ENCODE measurements at places on chromosomes 5 and 9.
A peak's percentile ranks its signal among the peaks of the same experiment; 100 is the strongest.

GRCh38 chr5:166677891-166678290 is 1613.6 kb upstream of the WWC1 start:
- DNase-seq = no peak

GRCh38 chr9:137232510-137232909 is 1.8 kb downstream of the SLC34A3 start:
- DNase-seq = no peak

DNA sequence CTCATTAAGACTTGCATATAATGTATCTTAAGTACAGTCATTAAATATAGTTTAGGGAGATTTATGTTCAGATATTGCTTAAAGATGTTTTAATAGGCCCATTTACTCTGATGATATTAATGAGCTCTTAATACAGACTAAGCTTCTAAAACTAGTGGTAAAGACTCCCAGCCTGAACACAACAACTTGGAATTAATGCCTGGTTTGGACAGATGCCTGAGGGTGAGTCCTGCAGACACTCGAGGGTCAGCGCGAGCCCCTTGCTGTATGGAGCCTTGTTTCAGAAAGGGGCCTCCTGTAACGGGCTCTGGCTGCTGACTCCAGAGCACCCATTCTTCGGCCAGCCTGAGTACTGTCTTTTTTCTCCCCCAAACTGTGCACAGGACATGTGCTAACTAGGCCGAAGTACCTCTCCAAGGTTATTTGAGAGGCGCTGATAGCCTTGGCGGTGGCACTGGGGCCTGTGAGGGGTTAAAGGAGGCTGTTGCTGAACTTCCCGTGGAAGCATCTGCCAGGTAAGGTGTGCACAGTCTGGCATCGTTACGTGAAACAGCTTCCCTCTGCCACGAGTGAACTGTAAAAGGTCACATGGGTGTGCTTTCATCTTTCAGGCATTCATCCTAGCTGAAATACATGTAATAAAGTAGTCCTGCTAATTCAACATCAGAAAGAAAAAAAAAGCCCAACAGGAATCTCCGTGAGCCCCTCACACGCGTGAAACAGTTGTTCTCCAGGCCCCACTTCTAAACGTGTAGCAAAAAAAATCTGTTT is 113.4 kb downstream of the MVB12B start:
- DNase-seq = no peak

DNA sequence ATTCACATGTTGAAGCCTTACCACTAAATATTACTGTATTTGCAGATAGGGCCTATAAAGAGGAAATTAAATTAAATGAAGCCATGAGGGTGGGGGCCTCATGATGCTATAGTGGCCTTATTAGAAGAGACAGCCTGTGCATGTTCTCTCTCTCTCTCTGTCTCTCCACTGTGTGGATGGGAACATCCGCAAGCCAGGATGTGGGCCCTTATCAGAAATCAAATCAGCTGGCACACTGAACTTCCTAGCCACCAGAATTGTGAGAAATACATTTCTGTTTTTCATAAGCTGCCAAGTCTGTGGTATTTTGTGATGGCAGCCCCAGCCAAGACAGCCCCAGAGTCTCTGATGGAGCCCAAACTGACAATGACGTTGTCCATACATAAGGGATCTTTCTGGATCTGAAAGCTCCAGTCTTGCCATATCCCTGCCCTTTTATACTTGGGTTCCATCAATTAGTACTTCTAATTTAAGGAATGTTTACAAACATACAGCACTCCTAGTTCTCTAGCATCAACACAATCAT is 300.5 kb upstream of the ATP10B start:
- no peak for DNase-seq

DNA sequence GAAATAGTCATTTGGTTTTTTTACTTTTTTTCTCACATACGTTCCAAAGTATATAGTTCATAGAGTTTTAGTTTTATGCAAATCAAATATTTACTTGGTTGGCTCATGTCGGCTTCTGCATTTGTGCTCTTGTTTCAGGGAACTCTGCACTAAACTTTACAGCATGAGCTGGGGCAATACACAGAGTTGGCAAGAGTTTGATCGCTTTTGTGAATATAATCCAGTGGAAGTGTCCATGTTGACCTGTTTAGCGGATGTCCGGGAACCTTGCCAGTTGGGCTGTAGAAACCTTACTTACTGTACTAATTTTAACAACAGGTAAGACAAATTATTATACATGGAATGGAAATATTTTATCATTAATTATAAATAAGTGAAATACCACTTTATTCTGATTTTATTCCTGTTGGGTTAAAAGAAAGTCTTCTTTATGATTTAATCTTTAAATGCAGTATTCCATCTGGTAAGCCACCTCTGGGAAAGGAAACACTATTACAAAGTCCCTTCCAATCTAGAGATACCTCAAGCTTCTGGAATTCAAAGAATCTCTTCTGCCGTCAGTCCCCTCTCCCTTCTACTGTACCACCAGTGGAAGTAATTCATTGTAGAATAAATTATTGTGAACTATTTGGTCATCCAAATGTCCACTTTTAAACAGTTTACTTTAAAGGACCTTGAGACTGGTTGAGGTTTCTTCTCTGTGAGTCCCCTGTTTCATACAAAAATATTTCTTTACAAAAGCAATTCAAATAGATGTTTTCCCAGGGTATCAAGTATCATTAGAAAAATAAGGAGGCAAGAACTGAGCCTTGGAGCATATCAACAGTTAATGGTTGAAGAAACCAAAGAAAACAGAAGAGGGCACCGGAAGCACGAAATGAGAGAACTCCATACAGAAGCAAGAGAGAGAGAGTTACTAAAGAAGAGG is 45.2 kb upstream of the GLIPR2 start:
- DNase-seq = no peak

DNA sequence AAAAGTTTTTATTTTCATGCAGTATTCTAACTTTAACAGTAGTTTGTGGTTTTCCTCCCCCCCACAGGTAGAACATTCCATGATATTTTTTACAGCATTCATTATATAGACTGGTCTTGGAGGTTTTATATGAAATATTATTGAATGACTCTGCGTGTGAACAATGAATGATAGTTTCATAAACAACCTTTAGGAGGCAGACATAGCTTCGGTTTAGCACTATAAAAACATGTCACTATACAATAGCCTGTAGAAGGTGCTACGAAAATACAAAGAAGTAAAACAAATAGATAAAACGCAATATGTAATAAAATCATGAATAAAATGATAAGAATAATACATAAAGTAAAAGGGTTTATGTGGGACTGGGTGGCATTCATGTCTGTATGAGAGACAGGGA is 8.5 kb downstream of the KLF4 start:
- no peak for DNase-seq

DNA sequence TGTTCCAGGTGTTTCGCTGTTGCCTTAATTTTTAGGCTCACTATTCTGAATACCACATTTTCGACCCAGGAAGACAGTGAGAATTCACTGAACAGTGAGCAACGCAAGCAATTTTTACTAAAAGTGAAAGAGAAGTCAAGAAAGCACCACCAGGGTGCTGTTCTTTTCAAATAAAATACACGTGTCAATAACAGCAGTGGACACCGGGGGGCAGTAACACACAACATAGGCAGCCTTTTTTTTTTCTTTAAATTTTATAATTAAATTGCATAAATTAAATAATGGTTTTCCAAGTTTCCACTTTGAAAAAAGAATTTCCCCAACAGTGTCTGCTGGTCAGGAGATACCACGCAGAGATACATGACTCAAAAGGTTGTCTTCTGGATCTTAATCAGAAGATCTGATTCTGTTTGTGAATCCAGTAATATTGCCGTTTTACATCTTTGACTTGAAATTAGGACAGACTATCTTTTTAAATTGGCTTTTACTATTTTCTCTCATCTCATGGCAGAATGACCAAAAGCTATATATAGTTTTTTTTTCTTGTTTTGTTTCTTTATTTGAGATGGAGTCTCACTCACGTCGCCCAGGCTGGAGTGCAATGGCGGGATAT is 47.1 kb upstream of the SH3GL2 start:
- no peak for DNase-seq

- no peak for DNase-seq
Measured at GRCh38 chr5:5572976-5573797, 150.7 kb downstream of the ICE1 start.

DNA sequence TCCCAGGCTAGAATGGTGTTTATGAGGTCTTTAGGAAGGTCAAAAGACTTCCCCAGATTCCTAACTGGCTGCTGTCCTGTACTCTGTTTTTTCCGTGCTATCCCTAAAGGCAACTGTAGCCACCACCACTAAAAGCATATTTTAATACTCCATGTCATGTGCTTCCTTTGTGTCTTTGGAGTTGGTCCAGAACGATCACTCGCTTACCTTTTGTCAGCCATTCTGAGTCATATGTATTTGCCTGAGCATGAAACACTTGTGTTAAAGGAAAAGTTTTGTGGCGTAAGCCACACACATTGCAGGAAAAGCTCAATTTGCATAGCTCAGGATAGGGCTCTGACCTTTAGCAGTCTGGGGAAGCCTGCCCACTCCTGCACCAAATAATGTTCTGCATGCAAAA is 299.6 kb downstream of the NTRK2 start:
- no peak for DNase-seq

GRCh38 chr5:106185661-106186081 is 1485.1 kb downstream of the EFNA5 start:
- no peak for DNase-seq

DNA sequence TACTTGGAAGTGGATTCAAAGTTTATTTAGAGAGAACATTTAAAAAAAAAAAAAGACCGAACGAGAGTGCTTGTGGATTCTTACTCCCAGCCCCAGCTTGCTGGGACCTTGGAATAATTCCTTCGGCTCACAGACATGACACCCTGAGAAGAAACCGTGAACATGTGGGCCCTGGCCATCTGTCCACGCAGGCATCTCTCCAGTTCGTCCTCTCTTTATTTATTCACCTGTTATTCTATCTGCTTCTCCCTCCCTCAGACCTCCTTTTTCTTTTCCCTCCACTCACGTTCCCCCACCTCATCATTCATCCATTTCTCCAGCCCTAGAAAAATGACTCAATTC is 93.7 kb upstream of the PHYKPL start:
- DNase-seq = no peak

- DNase-seq = no peak
Measured at GRCh38 chr9:134630861-134631260, 10.7 kb upstream of the COL5A1 start.

GRCh38 chr5:91487420-91487819 is 104.3 kb upstream of the ARRDC3 start:
- DNase-seq = peak; percentile 38

DNA sequence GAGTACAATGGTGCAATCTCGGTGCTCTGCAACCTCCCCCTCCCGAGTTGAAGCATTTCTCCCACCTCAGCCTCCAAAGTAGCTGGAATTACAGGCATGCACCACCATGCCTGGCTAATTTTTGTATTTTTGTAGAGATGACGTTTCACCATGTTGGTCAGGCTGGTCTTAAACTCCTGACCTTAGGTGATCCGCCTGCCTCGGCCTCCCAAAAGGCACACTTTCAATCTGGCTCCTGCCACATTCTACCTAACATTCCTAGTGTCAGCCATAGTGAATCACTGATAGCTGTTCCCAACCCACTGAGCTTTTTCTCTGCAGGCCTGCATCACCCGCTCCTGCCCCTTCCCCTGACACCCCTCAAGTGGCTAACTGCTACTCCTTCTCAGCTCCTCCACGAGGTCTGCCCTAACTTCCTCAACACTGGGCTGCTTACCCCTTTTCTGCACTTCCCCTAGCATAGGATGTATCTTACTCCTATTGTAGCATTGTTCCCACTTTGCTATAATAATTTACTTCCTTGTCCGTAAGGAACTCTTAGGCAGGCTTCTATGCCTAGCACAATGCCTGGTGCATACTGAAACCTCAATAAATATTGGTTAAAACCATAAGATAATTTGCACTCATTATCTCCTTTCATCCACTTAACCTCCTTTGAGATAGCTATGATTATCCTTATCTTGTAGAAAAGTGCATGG is 42.0 kb upstream of the LIFR start:
- no peak for DNase-seq

GRCh38 chr9:30732060-30732459 is 1652.4 kb upstream of the ACO1 start:
- no peak for DNase-seq

- peak; percentile 10 for DNase-seq
Measured at GRCh38 chr9:3467593-3468219, 58.1 kb downstream of the RFX3 start.

DNA sequence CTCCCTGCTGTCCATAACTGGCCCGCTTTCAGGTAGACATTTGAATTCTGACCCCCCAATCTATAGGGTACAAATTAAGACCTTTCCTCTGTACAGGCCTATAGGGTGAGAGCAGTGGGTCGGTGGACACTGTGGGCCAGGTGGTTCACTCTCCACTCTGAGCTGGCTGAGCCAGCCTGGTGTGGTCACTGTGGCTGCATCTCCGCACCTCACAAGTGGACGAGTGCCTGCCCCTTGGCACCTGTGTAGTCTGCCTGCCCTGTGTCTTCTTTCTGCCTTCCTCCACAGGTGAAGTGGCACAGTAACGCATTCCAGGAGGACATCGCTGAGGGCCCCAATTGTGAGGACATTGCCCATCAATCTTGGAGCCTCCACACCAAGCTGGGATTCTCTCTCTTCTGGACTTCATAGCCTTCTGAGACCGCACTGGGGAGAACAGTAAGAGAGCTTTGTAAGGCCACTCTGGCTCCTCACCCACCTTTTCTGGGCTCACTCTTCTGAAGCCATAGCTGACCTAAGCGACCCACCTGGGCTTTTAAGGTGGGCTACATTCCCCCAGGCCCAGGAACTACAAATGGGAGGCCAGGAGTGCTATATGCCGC is 33.5 kb upstream of the JADE2 start:
- no peak for DNase-seq

- no peak for DNase-seq
Measured at GRCh38 chr9:20925256-20926045, 106.0 kb downstream of the HACD4 start.

- DNase-seq = no peak
Measured at GRCh38 chr9:83069651-83070050, 6.7 kb upstream of the RASEF start.

DNA sequence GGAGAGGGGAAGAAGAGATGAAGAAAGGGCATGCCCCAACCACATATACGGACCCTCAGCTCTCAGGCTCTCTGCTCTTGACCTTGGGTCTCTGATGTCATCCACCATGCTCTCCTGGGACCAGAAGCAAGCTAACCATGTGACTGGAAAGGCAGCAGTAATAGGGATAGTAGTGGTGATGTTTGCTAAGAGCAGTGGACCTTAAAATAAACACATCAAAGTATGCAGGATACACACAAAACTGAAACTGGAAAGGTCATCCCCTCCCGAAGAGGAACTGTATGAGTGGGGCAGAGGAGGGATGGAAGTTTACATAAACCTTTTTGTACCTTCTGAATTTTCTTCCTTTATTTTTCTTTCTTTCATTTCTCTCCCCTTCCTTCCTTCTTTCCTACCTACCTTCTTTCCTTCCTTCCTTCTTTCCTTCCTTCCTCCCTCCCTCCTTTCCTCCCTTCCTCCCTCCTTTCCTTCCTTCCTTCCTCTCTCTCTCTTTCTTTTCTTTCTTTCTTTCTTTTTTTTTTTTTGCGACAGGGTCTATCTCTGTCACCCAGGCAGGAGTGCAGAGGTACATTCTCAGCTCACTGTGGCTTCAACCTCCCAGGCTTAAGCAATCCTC is 8.1 kb upstream of the PTPN3 start:
- DNase-seq = no peak

All from NCI-H187 (cell line).